Common myeloid progenitor, CD34-positive (primary cell): ENCODE measurements at places on chromosomes 13 and 19.

DNA sequence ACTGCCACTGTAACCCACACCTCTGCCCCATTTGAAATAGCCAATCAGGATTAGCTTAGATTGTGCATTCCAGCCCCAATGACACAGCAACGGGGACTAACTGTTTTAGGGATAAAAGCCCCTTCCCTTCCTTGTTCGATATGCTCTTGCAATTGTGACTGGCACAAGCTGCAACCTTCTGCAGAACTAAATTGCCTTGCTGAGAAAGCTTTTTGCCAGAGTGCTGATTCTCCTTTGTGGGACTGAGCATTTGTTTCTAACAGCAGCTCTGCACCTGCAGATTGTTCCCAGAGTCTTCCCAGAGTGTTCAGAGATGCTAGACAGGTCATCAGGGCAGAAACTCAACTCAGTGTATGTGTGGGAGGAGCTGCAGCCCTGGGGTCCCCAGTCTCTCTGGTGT, 115.8 kb downstream of the ZNF675 start:
- no peak for DNase-seq

DNA sequence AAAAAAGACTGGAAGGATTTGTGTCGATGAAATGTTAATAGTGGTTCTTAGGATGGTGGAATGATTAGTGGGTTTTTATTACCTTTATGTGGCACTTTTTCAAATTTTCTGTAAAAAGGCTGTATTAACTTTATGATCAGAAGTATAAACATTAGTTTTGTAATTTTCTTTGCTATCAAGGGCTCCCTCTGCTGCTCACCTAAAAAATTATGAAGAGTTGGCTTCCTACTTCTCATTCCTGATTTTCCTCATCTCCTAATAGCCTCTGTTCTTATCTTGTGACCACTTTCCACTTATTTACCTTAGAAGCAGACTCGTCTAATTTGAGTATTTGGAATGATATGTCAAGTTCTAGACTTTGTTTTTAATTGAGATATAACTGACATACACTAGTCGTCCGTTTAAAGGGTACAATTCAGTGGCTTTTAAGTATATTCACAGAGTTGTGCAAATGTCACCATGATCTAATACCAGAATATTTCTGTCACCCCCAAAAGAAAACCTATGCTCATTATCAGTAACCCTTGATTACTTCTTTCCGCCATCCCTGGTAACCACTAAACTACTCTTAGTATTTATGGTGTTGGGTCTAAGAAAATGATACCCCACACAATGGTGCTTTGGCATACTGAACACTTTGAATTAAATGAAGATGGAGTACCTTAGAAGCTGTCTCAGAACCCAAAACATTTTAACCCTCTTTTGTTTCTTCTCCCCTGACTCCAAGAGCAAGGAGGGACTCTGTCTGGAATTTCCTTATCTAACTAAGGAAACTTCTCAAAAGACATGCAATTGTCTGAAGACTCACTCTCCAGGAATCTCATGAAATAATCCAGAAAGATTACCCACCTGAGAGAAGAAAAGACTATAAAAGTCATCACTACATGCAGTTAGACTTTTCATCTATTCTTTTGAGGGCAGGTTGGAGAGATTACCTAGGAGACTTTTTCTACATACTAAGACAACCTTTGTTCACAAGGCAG, 311.3 kb downstream of the DLEU7 start:
- DNase-seq = peak; percentile 28

DNA sequence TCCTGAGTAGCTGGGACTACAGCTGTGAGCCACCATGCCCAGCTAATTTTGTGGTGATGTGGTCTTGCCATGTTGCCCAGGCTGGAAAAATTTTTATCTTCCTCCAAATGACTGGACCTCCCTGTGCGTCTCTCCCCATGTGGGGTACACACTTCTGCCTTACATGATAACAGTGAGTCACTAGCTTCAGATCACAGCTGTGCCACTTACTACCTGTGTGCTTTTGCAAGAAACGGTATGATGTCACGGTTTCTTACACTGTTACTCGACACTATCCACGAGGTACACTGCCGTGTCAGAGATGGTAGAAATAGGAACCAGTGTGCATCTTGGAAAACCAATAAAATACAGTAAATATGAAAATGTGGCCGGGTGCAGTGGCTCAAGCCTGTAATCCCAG, 17.5 kb upstream of the ZNF414 start:
- DNase-seq = no peak

- no peak for DNase-seq
Observed at GRCh38 chr13:106835477-106835876, 267.5 kb upstream of the ARGLU1 start.

GRCh38 chr13:87884884-87885283, 213.7 kb downstream of the SLITRK5 start:
- no peak for DNase-seq

- peak; percentile 79 for DNase-seq
Observed at GRCh38 chr13:29471551-29471950, 123.9 kb downstream of the SLC7A1 start.

DNA sequence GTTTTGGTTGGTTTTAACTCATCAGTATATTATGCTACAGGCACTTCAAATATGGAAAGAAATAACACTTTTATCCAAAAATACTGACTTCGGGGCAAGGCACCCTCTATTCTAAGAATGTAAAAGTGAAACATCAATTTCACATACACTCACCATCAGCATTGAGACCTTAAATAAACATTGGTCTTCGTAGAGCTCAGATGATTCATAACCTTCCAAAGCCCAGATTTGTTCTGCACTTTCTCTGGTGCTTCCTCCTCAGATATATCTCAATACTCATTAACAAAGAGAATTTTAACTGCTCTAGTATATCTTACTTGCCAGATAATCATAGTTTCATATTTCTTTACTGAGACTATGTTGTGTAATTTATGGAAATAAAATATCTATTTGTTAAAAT, 794.3 kb downstream of the LIG4 start:
- DNase-seq = no peak

DNA sequence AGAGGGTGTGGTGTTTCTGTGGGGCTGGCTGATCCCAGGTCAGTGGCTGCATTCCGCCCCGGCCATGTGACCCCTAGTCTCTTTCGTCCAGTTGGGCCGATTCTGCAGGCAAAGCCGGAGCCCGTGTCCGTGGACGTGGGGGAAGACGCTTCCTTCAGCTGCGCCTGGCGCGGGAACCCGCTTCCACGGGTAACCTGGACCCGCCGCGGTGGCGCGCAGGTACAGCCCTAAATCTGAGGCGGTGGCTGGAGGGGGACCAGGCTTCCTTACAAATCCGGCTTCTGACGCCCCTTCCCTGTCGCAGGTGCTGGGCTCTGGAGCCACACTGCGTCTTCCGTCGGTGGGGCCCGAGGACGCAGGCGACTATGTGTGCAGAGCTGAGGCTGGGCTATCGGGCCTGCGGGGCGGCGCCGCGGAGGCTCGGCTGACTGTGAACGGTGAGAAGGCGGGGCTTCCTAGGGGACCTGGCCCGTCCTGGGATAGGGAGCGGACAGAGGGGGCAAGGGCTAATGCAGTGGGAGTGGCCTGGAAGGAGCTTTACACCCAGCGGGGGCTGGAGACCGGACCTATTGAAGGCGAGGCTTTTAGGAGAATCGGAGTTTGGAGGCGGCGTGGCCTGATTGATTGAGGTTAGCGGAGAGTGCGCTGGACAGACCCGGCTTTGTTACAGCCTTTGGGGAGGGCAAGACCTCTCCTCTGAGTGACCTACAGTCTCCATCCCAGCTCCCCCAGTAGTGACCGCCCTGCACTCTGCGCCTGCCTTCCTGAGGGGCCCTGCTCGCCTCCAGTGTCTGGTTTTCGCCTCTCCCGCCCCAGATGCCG, 4.3 kb downstream of the KIRREL2 start:
- no peak for DNase-seq

- DNase-seq = no peak
Observed at GRCh38 chr19:18541992-18542940, 1.1 kb downstream of the FKBP8 start.

GRCh38 chr13:113962975-113963374, 10.9 kb downstream of the C13orf46 start:
- no peak for DNase-seq

- no peak for DNase-seq
Observed at GRCh38 chr19:38369584-38369983, 4.8 kb upstream of the PSMD8 start.

- no peak for DNase-seq
Observed at GRCh38 chr13:91232716-91233115, 114.8 kb upstream of the MIR17HG start.

GRCh38 chr13:42485272-42485671, 88.7 kb upstream of the TNFSF11 start:
- DNase-seq = no peak

- DNase-seq = no peak
Observed at GRCh38 chr13:43114504-43114903, 91.1 kb downstream of the DNAJC15 start.

GRCh38 chr13:97344265-97345175, 89.4 kb upstream of the RAP2A start:
- DNase-seq = peak; percentile 75

GRCh38 chr19:10975374-10976130, 14.7 kb downstream of the SMARCA4 start:
- DNase-seq = no peak

DNA sequence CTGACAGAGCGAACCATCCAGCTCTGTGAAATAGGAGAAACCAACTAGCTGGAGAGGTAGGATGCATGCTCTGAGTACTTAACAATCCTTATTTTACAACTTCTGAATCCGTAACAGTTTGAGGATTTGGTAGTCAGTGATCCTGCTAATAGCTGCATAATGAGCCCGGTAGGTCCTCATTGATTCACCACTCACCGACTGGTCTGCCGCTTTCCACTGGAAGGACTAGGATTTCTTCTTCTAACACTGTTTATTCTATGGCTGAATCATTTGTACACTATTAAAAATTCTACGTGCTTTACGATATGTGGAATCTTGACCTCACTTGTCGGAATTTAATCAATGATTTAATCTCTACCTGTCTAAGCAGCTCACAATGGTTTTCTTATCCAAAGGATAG, 33.9 kb downstream of the SPATA13 start:
- no peak for DNase-seq

DNA sequence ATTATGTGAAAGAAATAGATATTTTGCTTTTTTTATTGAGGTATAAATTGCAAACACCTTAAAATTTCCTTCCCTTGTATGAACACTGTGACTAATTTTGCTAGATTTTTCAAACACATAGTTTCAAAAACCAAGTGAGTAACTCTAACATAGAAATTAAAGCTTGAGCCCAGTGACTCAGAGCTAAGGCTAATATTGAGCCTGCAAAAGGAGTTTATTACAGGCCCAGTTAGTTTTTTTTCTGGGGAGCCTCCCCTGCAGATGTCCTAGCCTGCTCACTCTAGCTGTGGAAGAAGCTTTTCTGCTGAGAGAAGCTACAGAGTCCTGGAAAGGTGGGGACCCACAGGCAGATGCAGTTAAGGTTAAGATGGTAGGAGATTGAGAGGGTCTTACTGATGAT, 3.4 kb downstream of the ZNF430 start:
- DNase-seq = no peak

DNA sequence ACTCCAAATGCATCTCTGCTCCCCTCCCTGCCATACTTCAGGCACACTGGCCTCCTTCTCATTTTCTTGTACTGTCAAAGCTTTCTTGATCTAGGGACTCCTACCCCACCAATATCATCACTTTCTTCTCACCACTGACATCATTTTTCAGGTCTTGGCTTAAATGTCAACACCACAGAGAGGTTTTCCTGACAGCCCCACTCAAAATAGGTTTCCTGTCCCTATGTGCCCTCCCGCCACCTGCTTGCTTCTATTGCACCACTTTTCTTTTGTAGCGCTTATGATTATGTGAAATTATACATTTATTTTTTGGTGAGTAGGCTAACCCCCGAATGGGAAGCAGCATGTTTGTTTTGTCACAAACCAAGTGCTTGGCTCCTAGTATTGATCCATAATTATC, 164.6 kb downstream of the NDFIP2 start:
- DNase-seq = no peak

DNA sequence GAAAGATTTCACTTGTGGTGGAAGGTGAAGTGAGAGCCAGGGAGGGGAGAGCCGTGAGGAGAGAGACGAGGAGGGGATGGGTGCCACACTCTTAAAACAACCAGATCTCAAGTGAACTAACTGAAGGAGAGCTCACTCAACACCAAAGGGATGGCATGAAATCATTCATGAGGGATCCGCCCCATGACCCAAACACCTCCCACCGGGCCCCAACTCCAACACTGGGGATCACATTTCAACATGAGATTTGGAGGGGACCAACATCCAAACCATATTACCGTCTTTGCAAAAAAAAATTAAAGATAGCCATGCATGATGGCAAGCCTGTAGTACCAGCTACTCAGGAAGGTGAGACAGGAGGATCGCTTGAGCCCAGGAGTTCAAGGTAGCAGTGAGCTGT, 34.9 kb upstream of the POP4 start:
- no peak for DNase-seq

GRCh38 chr13:112986946-112987681, 18.1 kb downstream of the MCF2L start:
- DNase-seq = no peak

- DNase-seq = no peak
Observed at GRCh38 chr13:66657165-66657881, 572.8 kb downstream of the PCDH9 start.

DNA sequence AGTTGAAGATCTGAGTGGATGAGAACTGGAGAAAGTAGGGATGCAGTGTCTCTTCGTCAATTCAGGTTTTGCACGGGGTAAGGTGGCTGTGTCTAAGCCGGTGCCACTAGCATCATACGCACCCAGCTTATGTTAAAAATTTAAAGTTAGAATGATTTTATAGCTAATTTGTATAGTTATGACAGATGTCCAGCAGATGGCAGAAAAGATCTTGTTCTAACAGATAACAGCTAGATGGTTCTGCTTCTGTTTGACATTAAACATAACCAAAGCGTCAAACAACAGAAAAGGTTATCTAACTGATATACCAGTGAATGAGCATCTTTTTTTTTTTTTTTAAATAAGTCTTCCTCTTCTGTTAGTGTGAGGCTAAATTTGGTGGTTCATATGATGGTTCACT, 18.8 kb upstream of the EDDM13 start:
- peak; percentile 87 for DNase-seq

- no peak for DNase-seq
Observed at GRCh38 chr13:61142506-61142905, 273.1 kb downstream of the PCDH20 start.

DNA sequence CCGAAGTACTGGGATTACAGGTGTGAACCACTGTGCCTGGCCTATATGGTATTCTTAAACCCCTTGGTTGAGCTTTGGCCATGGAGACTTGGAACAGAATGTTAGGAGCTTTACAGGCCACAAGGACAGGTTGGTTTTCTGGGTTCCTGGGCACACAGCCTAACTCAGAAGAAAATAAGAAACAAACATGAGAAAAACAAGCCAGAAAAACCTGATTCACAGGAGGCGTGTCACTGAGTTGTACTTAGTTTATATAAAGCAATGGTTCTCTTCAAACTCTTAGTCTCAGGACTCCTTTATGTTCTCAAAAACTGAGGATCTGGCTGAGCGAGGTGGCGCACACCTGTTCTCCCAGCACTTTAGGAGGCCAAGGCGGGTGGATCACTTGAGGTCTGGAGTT, 125.1 kb upstream of the SPATA13 start:
- no peak for DNase-seq

GRCh38 chr19:6100284-6100915, 9.9 kb downstream of the RFX2 start:
- DNase-seq = peak; percentile 77
